ENCODE measurements at places on chromosomes 13 and 19.

DNA sequence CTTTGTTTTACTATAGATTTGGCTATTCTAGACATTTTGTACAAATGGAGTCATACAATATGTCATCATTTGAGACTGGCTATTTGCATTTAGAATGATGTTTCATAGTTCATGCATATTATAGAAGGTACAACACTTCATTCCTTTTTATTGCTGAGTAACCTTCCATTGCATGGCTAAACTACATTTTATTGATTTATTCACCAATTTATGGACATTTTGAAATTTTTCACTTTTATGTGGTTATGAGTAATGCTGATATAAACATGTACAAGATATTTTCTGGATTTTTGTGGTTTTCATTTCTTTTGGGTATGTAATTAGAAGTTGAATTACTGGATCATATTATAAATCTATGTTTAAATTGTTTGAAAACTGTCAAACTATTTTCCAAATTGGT lies 710.3 kb upstream of the SLITRK5 start:
- no peak for DNase-seq

GRCh38 chr13:51920267-51920666 lies 58.5 kb downstream of the CCDC70 start:
- no peak for DNase-seq

- DNase-seq: no peak
These were observed 500.3 kb downstream of the KLF12 start for GRCh38 chr13:73633817-73634460.

DNA sequence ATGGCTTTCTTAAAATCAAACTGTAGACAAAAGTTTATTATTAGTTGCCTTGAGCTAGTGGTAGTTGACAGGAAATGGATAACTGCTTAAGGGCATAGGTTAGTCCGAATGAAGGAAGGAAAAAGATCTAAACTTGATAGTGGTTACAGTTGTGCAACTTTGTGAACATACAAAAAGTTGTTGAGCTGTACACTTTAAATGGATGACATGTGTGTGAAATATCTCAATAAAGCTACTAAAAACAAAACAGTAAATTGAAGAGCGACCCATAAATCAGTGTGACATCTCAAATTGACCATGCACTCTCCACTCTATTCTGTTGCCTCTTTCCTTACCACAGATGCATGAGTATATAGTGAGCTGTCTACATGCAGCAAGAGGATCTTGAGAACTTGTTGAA lies 1757.8 kb downstream of the PCDH9 start:
- no peak for DNase-seq

DNA sequence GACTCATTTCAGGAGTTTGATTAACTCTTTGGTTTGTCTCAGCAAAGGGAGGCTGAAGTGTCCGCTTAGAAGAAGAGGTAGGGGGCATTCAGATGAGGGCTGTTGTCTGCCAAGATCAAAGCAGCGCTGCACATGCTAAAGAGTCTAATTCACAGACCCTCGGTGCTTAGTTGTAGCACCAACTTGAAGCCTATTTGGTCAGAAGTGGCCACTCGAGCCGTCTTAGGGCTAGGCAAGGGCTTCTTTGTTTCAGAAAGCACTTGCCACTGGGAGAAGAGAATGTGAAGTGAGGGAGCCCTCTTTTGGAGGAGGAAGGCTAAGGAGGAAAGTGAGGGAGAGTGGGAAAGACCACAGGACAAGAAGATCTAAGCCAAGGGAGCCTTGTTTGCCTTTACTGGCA lies 313.4 kb upstream of the TMTC4 start:
- DNase-seq: no peak

DNA sequence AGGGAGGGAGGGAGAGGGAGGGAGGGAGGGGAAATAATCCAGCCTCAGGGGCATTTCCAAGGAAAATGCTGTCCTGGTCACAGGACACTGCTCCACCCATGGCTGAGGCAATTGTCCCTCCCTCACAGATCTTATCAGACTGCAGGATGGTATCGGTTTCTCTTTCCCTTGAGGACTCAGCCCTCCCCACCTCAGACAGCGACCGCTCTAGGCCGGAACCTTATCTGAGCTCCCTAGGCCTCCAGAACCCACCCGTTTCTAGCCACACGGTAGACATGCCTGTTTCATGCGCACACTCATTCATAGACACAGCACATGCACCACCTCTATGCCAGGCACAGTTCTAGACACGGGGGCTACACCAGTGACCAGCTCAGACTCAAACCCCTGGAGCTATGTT lies 10.0 kb upstream of the IZUMO2 start:
- no peak for DNase-seq

GRCh38 chr19:7381073-7381390 lies 32.3 kb downstream of the ARHGEF18 start:
- no peak for DNase-seq

DNA sequence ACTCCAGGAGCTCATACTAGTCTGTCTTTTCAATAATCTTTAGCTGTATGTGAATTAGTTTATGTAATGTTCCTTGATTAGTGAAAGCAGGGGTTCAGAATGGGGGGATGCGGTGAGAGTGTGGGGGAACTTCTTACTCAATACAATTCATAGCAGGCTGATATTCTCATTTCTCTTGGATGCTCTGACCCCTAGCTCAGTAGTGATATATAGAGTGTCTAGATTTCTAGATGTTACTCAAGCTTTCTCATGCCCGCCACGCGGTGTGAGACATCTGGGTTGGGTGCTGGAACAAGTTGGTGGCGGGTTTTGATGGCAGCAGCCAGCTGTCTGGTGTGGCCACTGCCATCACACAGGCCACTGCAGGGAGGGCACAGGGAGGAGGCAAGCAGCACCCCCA lies 39.3 kb upstream of the FLT1 start:
- no peak for DNase-seq

Measured in glomerular endothelial cell (primary cell).